ENCODE measurements at places on chromosomes 11 and 22.

- DNase-seq = no peak
Measured at GRCh38 chr22:20405931-20406685, 12.2 kb downstream of the ZNF74 start.

DNA sequence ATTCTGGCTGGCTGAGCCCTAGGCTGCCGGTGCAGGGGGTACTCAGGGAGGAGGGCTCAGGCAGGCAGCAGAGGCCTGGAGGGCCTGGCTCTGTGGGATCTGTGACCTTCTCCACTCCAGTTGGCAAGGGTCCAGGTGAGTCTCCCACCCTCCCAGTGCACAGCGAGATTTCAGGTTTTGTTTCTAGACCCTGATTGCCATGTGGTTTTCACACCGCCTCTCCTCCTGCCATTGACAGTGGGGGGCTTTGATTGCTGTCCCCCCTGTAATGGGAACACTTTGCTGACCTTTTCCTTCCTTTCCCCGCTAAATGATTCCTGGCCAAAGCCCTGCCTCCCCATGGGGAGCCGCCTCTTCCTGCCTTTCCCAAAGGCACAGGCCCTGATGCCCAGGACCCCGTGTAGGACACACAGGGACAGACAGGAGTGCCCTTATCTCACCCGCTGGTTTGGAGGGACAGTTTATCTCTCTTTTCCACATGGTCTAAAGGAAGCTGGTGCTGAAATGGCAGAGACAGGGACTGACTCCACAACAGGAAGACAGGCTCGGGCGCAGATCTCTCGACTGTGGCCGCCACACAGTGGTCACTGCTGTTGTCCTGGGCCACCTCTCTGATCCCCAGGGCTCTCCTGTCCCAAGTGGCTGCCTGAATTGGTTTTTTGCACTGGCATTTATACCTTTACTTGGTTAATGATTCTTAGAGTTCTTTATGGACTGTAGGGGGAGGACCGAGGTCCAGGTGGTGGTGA is 43.4 kb downstream of the BCR start:
- DNase-seq = peak; percentile 33

GRCh38 chr11:131912134-131912533 is 541.7 kb downstream of the NTM start:
- DNase-seq = no peak

GRCh38 chr22:47550524-47551430 is 788.3 kb downstream of the TBC1D22A start:
- no peak for DNase-seq

- peak; percentile 96 for DNase-seq
Measured at GRCh38 chr11:103587901-103588788, 448.3 kb upstream of the DDI1 start.

DNA sequence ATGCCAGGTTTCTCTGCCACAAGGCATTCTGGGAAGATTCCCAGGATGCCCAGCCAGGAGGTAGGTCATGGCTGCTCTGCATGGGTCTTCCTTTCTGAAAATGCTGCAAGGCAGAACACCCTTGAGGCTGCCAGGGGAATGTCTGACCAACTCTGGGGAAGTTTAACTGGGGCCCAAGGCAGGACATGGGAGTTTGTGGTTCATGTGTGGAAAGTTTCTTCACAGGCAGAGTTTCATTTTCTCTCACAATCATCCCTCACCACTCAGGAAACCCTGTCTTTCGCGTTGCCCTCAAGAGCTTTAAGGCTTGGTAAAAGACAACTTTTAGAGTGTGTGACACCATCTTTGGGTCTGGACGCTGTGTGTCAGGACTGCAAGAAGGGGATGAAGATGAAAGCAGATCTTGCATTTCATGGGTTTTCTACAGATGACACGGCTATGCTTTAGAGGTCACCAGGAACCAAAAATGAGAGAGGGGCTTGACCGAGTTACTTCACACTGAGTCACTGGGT is 133.5 kb downstream of the CD44 start:
- DNase-seq = no peak

DNA sequence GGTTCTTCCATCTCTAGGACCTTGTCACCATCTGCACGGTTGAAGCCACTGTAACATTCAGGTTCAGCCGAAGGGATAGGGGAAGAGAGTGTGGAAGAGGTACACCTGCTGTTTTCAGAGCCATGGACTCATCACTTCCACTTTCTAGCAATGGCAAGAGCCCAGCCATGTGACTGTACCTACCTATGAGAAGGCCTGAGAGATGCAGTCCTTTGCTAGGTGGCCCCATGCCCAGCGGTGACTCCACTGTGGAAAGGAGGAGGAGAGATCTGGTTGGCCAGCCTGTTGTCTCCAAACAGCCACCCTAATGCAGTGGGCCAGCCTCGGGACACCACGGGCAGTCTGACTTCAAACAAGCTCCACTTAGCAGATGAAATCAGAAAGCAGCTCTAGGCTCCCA is 16.0 kb downstream of the RASD2 start:
- DNase-seq = peak; percentile 2

GRCh38 chr11:124415356-124415923 is 9.2 kb downstream of the OR8B4 start:
- peak; percentile 75 for DNase-seq

- no peak for DNase-seq
Measured at GRCh38 chr11:71204294-71204693, 48.1 kb downstream of the SHANK2 start.

DNA sequence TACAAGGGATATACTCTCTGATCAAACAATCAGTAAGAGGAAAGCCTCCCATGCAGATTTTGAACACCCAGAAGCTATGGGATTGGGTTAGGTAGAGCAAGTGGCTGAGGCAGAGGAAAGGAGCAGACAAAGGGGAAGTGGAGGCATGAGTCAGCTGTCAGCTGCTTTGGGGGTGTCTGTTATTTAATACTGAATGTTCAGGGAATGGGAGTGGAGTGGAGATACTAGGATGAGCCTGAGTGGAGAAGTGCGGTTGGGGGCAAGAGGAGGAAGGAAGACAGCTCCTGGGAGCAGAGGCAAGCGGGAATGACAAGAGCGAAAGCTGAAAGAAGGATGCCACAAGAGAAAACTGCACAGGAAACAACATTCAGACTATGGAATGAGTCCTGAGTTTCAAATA is 22.7 kb upstream of the TMPRSS5 start:
- no peak for DNase-seq

- DNase-seq = peak; percentile 83
Measured at GRCh38 chr11:120335556-120335907, 681 bp upstream of the ARHGEF12 start.

DNA sequence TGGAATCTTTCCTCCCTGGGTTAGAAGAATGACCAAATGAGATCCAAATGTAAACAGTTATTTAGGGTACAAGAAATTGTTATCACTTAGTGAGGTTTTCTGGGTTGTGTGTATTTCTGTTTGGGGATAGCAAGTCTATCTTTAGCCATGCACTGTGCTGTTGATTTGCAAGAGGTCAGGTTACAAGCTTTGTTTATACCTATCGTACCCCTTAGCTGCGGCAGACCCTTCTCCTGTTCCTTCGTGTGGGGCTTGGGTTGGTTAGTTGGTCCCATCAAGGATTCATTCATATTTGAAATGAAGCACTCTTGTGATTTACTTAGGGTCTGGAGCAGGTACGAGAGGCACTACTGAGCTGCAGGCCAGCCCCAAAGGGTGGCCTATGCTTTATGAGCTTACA is 72.6 kb downstream of the USP35 start:
- DNase-seq = no peak

GRCh38 chr11:102494216-102494615 is 36.3 kb downstream of the MMP7 start:
- peak; percentile 69 for DNase-seq

- no peak for DNase-seq
Measured at GRCh38 chr11:9717719-9718118, 53.8 kb downstream of the SWAP70 start.

- peak; percentile 88 for DNase-seq
Measured at GRCh38 chr11:44950625-44951476, at the start of gene TP53I11. Gene TP53I11, minus strand, starts transcription at chr11:44950883. Its CDS starts 12,548 bp downstream, at chr11:44938335.

DNA sequence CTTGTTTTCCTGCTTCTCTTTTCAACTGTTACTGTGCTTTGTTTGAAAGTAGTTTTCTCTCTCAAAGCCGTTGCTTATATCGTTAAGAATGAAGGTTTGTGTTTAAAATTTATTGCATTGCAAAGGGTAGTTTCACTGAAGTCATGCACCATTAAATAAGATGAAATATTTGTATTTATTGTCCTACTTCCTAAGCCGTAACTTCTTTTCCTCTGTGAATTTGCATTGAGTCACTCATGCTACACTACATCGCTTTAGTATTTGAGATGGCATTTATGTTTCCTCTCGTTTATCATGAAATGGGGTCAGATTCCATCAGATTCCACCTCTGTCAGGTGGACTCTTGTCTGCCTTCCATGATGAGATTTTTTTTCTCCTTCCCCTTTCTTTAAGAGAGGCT is 65.8 kb upstream of the RASSF10 start:
- DNase-seq = no peak

DNA sequence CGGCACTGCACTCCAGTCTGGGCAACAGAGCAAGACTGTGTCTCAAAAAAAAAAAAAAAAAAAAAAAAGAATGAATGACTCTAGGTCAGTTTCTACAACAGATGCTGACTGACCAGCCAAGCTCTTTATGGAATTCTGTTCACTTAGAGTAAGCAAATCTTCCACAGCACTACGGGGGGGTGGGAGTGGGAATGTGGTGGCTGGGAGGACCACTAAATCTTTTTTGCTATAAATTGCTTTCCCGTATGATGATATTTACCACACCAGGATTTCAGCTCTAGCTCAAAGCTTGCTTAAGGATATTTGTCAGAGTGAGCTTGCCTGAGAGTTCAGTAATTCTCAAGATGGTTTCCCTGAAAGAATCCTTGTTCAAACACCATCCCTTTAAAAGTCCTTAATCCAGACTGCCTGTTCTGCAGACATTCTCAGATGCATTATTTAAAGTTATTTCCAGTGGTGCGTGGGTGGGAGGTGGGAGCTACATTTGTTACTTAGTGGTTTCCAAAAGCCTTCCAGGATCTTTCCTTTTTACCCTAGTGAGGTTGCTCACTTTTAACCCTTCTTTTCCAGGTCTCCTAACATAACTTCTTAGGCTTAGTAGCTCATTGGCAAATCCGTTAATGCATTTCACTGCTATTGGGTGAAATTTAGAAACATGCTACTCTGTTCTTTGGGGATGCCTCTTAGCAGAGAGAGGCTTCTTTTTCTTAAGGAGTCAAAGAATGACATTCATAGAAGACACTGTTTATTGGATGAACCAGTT is 65.9 kb downstream of the UBASH3B start:
- no peak for DNase-seq

- no peak for DNase-seq
Measured at GRCh38 chr11:34449013-34449412, 10.3 kb downstream of the CAT start.

DNA sequence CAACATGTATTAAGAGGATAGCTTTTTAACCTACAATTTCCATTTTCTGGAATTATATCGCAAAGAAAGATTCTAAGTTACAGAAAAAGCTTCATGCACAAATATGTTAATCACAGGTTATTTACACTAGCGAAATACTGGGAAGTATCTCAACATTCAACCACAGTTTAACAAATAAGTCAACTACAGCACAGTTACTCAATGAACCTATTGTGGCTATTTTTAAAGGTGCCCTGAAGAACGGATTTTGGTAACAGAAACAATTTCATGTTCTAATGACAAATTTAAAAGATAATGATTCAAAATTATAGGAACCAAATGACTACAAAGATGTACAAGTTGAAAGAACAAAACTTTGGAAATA is 51.2 kb downstream of the SYN3 start:
- no peak for DNase-seq

DNA sequence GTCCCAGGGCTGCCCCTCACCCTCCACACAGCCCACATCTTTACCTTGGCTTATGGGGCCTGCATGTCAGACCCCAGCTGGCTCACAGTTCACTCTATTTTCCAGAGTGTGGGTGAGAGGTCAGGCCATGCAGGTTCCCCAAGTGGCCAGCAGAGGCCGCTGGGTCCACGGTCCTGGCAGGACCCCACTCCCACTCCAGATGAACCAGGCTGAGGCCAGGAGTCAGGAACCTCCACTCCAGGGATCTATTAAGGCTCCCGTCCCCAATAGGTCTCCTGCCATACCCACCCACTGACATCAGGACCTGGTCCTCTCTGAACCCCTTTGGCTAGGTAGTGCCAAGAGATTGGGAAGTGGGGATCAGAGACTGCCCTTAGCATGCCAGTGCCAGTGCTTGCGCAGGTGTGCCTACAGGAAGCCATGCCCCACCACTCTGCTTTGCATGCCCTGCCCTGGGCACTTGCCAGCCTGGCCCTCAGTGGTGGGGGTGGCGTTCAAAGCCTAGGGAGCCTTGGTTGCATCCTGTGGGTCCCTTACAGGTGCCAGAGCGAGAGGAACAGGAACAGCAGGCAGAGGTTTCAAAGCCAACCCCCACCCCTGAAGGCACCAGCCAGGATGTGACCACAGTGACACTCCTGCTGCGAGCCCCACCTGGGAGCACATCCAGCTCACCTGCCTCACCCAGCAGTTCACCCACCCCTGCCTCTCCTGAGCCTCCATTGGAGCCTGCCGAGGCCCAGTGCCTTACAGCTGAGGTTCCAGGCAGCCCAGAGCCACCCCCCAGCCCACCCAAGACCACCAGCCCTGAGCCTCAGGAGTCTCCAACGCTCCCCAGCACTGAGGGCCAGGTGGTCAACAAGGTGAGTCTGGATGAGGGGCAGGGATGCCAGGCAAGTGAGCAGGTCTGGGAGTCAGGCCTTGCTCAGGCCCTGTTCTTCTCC is 8.3 kb downstream of the SMTN start:
- DNase-seq = peak; percentile 33

- DNase-seq = no peak
Measured at GRCh38 chr11:70771099-70771885, 373.0 kb downstream of the CTTN start.

GRCh38 chr11:7657306-7658025 is 15.8 kb downstream of the CYB5R2 start:
- peak; percentile 82 for DNase-seq

GRCh38 chr22:29979777-29980321 is 96.9 kb downstream of the MTMR3 start:
- peak; percentile 7 for DNase-seq

GRCh38 chr11:16603890-16604793 is 134.3 kb upstream of the C11orf58 start:
- peak; percentile 66 for DNase-seq

DNA sequence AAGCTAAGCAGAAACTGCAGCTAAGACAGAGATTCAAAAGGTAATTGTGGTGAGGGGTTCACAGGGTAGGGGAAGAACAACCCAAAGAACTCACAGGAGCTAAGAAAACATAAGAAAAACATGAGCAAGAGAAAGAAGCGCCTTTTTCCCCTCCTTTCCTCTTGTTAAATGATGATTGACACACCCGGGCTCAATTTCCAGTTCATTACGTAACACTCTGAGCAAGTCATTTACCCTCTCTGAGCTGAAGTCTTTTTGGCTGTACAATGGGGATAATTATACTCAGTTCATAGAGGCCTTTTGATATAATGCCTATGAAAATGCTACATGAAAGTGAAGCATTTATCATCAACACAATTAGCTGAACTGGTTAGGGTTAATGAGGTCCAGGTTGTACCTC is 17.2 kb downstream of the LRP4 start:
- DNase-seq = no peak

DNA sequence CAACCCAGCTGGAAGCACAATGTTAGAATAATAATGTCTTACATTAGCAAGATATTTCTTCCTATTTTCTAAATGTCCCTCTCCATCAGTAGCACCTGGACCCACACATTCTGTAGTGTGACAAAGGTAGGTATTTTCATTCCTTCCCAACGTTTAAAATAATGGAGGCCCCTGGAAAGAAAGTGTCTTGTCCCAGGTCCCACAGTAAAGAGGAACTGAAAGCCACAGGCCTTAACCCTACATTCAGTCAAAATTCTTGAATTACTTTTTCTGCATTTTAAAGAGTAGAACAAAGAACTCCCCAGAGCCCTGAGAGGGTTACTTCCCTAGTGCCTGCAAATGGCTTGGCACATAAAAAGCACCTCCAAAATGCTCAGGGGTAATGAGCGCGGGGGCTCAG is 26.3 kb downstream of the OPCML start:
- DNase-seq = no peak
